ENCODE measurements at places on chromosomes 1 and 21.

DNA sequence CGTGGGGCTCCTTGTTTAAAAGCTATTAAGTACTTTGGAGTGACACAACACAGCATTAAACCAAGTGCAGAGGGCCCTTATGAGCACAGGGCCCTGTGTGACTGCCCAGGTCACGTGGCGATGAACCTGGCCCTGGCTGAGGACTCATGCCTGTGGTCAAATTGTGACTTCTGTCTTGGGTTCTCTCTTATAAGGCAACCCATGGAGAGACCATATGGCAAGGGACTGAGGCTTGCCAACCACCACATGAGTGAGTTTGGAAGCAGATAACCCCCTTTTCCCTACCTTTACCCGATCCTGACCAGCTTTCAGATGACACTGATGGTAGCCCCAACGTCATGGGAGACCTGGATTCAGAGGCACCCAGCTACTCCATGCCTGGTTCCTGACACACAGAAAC lies 140.5 kb downstream of the ZBTB18 start:
- no peak for DNase-seq

GRCh38 chr1:54481201-54481884 lies 66.7 kb upstream of the ACOT11 start:
- no peak for DNase-seq

- no peak for DNase-seq
Observed at GRCh38 chr21:45374826-45375455, 30.0 kb upstream of the COL18A1 start.

- no peak for DNase-seq
Observed at GRCh38 chr1:16212251-16212961, at the start of gene ARHGEF19. TSS of gene ARHGEF19 (minus strand) at chr1:16212652. CDS start at chr1:16209054, 3,598 bp downstream.

DNA sequence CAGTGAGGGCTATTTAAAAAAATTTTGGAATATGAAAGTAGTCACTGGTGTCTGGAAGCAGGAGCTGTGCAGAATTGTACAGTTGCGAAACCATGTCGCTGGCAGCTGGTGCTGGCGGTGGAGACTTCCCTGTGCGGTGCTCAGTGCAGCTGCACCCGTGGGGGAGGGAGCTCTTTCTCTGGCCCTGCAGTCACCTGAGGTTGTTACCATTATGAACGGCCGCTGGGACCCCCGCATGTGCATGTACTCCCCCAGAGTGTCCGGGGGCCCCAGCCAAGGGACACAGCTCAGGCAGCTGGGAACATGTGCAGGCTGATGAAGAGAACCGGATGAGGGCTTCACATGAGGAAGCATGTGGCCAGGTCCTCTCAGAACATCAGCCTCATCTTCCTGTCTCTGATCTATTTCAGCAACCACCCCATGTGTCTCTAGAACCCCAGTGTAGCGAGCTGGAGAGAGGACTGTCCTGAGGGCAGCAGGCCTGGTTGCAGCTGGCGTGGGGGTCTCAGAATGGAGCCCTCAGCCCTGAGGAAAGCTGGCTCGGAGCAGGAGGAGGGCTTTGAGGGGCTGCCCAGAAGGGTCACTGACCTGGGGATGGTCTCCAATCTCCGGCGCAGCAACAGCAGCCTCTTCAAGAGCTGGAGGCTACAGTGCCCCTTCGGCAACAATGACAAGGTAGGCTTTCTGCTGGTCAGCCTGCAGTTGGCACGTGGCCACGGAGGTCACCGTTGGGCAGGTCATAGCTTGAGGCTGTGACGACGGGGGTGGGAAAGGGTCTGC lies at the start of gene TRPM2:
Gene TRPM2 (plus strand): TSS at position 431 of the 780 bp plus-strand sequence. CDS start 80 bp downstream, at position 511.
- DNase-seq, result no peak

GRCh38 chr1:11342621-11343032 lies 69.6 kb downstream of the UBIAD1 start:
- DNase-seq, result no peak

GRCh38 chr1:70667494-70668170 lies 256.6 kb downstream of the CTH start:
- no peak for DNase-seq

GRCh38 chr1:247366926-247367645 lies 35.4 kb upstream of the ZNF496 start:
- DNase-seq, result no peak

- DNase-seq, result no peak
Observed at GRCh38 chr1:247542811-247543210, 6.1 kb upstream of the GCSAML start.

- peak; percentile 84 for DNase-seq
Observed at GRCh38 chr1:9280015-9280860, 12.5 kb upstream of the SPSB1 start.

- peak; percentile 52 for DNase-seq
Observed at GRCh38 chr21:37365517-37366481, 774 bp upstream of the DYRK1A start.

DNA sequence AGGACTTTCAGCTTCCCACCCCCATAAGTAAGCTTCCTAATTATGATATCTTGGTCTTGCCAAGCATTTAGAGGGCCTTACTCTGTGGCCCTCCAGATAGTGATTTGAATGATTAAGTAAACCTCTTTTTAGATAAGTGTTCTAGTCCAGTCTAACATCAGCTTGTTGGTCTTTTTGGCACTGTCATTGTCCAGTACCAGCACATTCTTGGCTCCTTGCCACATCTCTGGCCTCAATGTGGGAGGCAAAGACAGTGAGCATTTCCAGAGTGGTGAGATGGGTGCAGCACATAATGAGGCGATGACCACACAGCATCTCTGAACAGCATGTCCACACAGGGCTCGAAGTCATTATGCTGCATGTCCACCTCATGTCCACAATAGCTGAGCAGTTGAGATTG lies 6.1 kb downstream of the CAPZA1 start:
- DNase-seq, result no peak

GRCh38 chr1:25243907-25244306 lies 3.3 kb downstream of the RSRP1 start:
- no peak for DNase-seq

DNA sequence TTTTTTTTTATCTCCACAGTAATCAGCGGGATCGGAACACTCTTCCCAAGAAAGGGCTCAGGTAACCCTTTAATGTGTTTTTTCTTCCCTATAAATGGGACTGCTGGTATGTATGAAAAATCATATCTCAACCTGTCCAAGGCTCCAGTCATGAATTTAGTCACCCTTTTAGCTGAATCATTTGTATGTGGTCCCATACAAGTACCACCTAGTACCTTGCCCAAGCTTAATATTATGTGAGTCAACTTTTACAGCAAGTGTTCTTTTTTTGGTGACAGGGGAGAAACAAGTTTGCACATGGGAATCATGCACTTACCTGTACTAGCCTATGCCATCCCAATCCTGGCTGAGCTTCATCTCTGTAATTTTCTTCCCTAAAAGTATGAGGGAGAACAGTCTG lies 43.7 kb upstream of the IPO9 start:
- no peak for DNase-seq

GRCh38 chr1:39576016-39576657 lies 453 bp downstream of the PABPC4 start:
- no peak for DNase-seq

GRCh38 chr1:156436141-156437036 lies 64.2 kb downstream of the MEF2D start:
- no peak for DNase-seq

Data from stimulated activated CD4-positive, alpha-beta T cell treated with anti-CD3 and anti-CD28 coated beads, Interleukin-1b, Interleukin-23, amount 100 ng/mL, for 48 hours (primary cell).